ENCODE measurements at places on chromosomes 3 and 15.

GRCh38 chr15:101531170-101531569 is 41.7 kb upstream of the PCSK6 start:
- no peak for DNase-seq

DNA sequence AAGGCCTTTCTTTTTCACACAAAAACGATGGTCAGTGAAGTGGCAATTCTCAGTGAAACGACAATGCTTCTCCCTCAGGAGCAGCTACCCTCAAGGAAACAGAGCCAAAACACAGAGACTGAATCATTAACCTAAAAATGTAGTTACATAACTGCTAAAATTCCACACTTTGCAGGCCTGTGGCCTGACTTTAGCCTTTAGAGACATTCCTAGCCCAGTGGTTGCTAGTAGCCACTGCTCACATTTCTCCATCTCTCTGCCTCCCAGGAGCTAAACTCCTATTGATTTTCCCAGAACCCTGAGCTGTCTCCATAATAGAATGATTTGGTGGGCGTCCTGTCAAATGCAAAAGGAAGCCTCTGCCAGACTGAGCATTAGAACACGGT is 630.1 kb upstream of the KCNMB2 start:
- no peak for DNase-seq

DNA sequence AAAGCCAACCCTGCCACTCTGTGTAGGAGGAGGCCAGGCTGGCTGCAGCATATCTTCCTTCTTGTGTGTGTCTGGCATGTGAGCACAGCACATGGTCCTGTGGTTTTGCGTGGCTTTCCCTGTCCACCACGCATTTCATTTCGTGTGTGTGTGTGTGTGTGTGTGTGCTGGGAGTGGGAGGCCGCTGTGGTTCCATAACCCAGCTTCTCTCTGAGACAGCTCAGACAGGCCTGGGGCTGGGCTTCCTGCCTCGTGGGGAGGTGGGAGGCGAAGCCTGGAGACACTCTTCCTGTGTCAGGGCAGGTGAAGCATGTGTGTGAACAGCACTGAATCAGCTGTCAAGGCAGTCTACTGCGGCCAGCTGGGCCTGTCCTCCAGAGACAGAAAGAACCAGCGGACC is 16.0 kb upstream of the MRPS22 start:
- DNase-seq, result no peak

DNA sequence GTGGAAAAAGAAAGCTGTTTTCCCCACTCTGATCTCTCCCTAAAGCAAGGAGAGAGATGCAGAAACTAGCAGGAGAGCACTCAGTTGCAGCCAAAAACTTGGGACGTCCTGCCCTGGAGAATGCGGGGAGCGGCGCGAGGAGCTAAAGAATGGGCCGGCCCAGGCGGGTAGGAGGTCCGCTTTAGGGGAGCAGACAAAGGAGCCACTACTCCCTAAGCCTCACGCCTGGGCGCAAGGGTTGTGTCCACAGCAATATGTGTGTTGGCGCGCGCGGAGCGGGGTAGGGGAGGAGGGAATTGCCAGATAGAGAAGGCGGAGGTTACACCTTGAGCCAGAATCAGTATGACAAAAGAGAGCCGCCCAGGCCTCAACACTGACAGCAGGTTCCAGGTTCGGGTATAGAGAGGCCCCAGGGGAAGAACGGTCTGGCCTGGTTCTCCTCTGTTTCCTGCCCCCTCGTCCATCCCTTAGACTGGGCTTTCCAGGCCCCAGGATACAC is 2.9 kb downstream of the WNT5A start:
- no peak for DNase-seq

DNA sequence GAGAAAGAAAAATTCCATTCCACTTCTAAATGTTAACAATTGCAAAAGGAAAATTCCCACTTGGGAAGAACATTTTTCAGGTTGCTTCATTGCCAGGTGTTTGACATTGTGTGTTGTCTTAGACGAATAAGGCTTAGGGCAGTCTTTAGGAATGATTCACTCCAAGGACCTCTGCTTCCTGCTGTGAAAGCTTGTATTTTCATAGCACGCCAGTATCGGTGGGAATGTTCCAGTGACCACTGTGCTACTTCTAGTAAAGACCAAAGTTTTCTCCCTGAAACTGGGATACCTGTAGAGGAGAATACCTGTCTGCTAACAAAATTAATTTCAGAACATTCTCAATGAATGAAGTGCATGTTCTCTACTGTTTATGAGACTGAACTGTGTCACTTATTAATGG is 64.1 kb downstream of the CDIN1 start:
- no peak for DNase-seq

- DNase-seq, result peak; percentile 9
Observed at GRCh38 chr3:46712191-46713049, 5.2 kb downstream of the PRSS50 start.

DNA sequence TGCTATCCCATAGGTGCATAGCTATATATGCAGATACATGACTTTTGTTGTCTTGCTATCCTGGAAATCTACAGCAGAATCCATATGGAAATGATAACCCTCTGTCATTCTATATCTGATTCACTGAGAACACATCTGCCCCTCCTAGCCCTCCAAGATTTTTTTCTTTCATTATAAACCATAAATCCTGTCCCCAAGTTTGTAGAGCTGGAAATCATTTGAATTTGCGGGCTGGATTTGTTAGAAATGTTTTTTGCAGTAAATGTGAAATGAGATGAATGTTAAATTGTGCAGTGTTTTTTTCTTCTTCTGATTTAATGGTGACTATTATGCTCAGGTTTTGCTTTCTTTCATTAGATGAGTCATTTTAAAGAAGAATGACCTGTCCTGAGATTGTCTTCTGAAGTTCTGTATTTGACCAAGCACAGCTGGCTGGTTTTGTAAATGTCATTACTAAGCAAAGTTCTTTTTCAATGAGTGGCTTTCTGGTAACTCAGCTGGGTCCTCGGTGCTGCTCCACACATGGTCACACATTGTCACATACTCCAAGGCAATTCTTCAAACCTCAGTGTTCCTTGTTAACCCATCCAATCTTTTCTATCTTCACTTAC is 25.3 kb upstream of the ABHD17C start:
- DNase-seq, result no peak
